Right lobe of liver (tissue), 6 donors: ENCODE measurements at places on chromosomes 12 and 14. TPM values are rescaled to one million over a fixed set of nuclear protein-coding genes. Genes with fewer than 3 reads are reported as not detected.

GRCh38 chr14:26332966-26333365 lies 264.9 kb downstream of the NOVA1 start:
- no peak overlapping the region for H3K27ac ChIP-seq
- no peaks in the 10 kb centered on the region for H3K27me3 ChIP-seq
- no peaks in the 10 kb centered on the region for H3K36me3 ChIP-seq
- H3K4me3 ChIP-seq, result no peak overlapping the region
- H3K4me1 ChIP-seq, result no peaks in the 10 kb centered on the region

GRCh38 chr12:111316671-111317070 lies 52.2 kb downstream of the PHETA1 start:
- no peak for DNase-seq
- no peak overlapping the region for H3K4me3 ChIP-seq
- peaks cover 9% of the 10 kb centered on the region for H3K36me3 ChIP-seq
- H3K4me1 ChIP-seq, result no peaks in the 10 kb centered on the region
- H3K27ac ChIP-seq, result no peak overlapping the region

DNA sequence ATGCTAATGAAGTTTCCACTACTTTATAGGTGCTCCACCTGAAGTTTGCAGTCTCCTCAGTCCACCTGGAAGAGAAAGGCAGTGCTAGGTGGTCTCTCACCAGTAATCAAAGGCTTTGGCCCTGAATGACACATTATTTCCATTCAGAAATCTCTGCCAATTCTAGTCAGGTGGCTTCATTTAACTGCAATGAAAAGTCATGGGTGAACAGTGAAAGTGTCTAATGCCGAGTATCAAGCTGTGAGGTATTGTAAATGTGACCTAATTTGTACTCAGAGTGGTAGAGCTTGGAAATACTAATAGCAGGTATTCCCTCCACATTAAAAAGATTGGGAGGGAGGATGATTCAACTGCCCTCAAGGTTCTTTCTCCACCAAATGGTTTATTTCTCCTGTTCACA lies 220.9 kb upstream of the LRFN5 start:
- H3K36me3 ChIP-seq, result no peaks in the 10 kb centered on the region
- H3K4me1 ChIP-seq, result no peaks in the 10 kb centered on the region
- no peak overlapping the region for H3K4me3 ChIP-seq

PCK2 gene
- 615 TPM for total RNA-seq

- H3K36me3 ChIP-seq, result no peaks in the 10 kb centered on the region
- no peak for DNase-seq
- no peaks in the 10 kb centered on the region for H3K27me3 ChIP-seq
- H3K27ac ChIP-seq, result peak overlapping the region; percentile 56
- peak overlapping the region; percentile 51 for H3K4me3 ChIP-seq
Measured at GRCh38 chr12:3753544-3754284, 805 bp upstream of the CRACR2A start.

DNA sequence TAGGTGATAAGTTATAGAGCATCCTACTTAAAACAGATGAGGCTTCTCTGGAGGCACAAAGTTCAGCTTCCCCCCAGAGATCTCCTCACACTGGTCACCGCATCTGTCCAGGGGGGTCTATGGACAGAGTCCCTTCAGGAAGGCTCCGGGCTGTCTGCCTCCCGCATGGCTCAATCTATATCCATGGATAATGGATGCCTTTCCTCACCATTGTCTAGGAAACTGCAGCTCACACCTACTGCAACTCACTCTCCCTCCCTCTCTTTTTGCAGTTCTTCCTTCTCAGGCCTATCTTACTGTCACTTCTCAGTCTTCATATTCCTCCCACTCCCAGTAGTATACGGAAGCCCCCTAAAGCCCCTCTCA lies 100.6 kb upstream of the BCL2L14 start:
- no peak overlapping the region for H3K4me3 ChIP-seq
- no peaks in the 10 kb centered on the region for H3K4me1 ChIP-seq
- no peak for DNase-seq

GRCh38 chr12:12333407-12334366 lies 16.4 kb downstream of the MANSC1 start:
- DNase-seq, result no peak
- H3K4me1 ChIP-seq, result peaks cover 27% of the 10 kb centered on the region

CCDC38 gene
- 0.43 TPM for total RNA-seq

AMIGO2 gene
- total RNA-seq, result 2.0 TPM

- no peak for DNase-seq
- H3K27me3 ChIP-seq, result no peaks in the 10 kb centered on the region
- no peak overlapping the region for H3K4me3 ChIP-seq
Measured at GRCh38 chr12:50517421-50518048, 12.8 kb downstream of the DIP2B start.

DNA sequence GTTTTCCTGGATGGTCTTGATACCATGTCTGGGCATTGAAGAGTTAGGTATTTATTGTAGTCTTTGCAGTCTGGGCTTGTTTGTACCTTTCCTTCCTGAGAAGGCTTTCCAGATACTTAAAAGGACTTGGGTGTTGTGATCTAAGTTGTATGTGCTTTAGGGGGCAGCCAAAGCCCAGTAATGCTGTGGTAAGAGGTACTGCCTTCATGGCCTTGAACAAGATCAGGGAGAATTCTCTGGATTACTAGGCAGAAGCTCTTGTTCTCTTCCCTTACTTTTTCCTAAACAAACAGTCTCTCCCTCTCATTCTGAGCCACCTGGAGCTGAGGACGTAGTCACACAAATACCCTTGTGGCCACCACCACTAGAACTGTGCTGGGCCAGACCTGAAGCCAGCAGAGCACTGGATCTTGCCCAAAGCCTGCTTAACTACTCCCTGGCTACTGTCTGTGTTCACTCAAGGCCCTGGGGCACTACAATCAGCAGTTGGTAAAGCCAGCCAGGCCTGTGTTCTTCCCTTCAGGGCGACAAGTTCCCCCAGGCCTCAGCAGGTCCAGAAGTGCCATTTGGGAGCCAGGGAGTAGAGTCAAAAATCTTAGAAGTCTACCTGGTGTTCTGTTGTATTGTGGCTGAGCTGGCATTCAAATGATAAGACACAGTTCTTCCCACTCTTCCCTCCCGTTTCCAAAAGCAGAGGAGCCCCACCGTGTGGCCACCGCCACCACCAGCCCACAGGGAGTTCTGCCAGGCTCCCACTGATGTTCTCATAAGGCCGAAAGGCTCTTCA lies 11.4 kb downstream of the PRORP start:
- no peaks in the 10 kb centered on the region for H3K27me3 ChIP-seq
- no peak for DNase-seq
- no peak overlapping the region for H3K27ac ChIP-seq
- H3K36me3 ChIP-seq, result no peaks in the 10 kb centered on the region

DNA sequence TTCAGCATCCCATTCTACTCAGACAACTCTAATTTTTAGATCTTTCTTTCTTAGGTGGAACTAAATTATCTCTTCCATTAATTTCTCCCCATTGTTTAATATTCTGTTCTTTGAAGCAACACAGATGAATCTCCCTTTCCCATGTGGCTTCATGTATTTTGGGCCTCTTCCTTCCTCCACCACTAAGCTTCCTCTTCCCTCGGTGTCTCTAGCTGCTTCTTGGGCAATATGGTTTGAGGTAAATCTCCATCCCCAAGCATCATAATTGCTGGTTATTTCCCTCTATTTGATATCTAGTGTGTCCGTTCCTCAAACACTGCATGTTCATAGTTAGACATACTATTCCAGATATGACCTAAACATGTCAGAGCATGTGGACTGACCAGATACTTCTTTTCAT lies 119.2 kb downstream of the PELI2 start:
- no peak overlapping the region for H3K4me3 ChIP-seq
- H3K27me3 ChIP-seq, result no peaks in the 10 kb centered on the region

OR6C2 gene
- not detected for total RNA-seq

GPR132 gene
- total RNA-seq, result 0.74 TPM

- DNase-seq, result no peak
- no peak overlapping the region for H3K4me3 ChIP-seq
- H3K36me3 ChIP-seq, result no peaks in the 10 kb centered on the region
- H3K27me3 ChIP-seq, result no peaks in the 10 kb centered on the region
- H3K27ac ChIP-seq, result no peak overlapping the region
- no peaks in the 10 kb centered on the region for H3K4me1 ChIP-seq
Measured at GRCh38 chr12:53113136-53113705, 9.9 kb downstream of the SOAT2 start.

- DNase-seq, result no peak
- H3K4me1 ChIP-seq, result no peaks in the 10 kb centered on the region
- H3K36me3 ChIP-seq, result no peaks in the 10 kb centered on the region
- H3K4me3 ChIP-seq, result no peak overlapping the region
Measured at GRCh38 chr12:91194500-91194899, 11.9 kb upstream of the DCN start.

GPRC5D gene
- not detected for total RNA-seq

DNA sequence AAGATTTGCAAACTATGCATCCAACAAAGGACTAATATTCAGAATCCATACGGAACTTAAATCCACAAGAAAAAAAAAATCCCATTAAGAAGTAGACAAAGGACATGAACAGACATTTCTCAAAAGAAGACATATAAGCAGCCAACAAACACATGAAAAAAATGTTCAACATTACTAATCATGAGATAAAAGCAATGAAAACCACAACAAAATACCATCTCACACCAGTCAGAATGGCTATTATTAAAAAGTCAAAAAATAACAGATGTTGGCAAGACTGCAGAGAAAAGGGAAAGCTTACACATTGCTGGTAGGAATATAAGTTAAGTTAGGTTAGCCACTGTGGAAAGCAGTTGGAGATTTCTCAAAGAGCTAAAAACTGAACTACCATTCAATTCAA lies 16.2 kb downstream of the CDK17 start:
- H3K4me3 ChIP-seq, result no peak overlapping the region
- no peak for DNase-seq
- H3K36me3 ChIP-seq, result no peaks in the 10 kb centered on the region
- H3K27me3 ChIP-seq, result no peaks in the 10 kb centered on the region
- H3K27ac ChIP-seq, result no peak overlapping the region

DNA sequence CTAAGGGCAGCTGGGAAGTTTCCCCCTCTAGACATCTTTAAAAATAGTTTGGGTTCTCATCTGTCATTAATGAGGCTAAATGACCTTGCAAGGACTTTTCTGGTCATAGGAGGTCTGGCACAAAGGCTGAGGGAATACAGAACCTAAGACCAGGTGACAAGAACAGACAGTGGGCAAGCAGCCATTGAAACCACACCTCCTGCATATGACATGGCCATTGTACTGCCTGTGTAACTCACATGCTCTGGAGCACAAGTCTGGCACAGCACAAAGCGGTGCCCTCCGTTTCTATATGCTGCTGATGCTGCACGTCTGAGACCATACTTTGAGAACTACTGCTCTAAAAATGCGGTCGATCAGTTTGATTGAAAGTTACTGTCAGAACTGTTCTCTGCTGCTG lies 143.3 kb downstream of the APAF1 start:
- H3K4me1 ChIP-seq, result no peaks in the 10 kb centered on the region
- H3K27me3 ChIP-seq, result no peaks in the 10 kb centered on the region
- H3K27ac ChIP-seq, result no peak overlapping the region
- H3K4me3 ChIP-seq, result no peak overlapping the region
- no peaks in the 10 kb centered on the region for H3K36me3 ChIP-seq

DNA sequence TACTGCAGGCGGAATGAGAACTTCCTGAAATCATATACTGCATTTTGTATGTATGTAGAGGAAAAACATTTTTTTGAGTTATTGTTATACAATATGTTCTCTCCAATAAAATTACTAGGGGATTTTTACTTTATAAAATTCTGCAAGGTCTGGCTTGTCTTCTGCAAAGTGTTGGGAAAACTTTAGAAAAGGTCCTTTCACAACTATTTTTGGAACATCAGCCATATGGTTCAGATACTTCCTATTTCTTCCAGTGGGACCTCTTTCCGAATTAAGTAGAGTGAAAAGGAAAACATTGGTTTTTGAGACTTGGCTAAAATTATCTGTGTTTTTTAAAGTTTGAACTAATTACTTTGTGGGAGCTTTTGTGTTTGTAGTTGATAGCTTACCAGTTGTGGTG lies 52.7 kb downstream of the DAAM1 start:
- no peaks in the 10 kb centered on the region for H3K4me1 ChIP-seq
- H3K27ac ChIP-seq, result no peak overlapping the region
- DNase-seq, result no peak
- no peak overlapping the region for H3K4me3 ChIP-seq

DNA sequence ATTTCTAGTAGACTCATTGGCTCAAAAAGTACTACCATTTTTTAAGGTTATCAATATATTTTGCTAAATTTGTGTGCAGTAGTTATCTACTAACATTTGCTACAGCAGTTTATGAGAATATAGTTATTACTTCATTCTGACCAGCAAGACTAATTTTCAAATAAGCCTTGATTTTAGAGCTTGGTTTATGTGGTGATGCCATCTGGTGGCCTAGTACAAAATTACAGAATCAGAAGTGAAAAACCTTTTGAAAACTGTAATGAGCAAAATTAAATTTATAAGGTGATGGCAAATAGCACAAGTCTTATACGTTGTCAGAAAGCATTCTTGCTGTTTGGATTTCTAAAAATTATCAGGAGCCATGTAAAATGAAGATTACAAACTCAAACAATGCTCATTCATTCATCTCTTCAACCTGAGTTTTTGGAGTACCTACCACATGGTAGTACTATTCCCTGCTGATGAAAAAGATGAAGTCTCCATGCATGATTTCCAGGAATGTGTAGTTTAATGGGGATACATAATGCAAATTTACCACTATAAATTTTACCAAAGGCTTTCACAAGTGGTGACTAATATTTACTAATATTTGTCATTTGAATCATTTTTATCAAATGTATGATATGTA lies 51.0 kb downstream of the MAGOHB start:
- no peaks in the 10 kb centered on the region for H3K36me3 ChIP-seq
- no peaks in the 10 kb centered on the region for H3K4me1 ChIP-seq
- H3K27ac ChIP-seq, result no peak overlapping the region
- DNase-seq, result no peak
- H3K4me3 ChIP-seq, result no peak overlapping the region

- peaks cover 14% of the 10 kb centered on the region for H3K4me1 ChIP-seq
- H3K36me3 ChIP-seq, result no peaks in the 10 kb centered on the region
- H3K27ac ChIP-seq, result no peak overlapping the region
- no peak overlapping the region for H3K4me3 ChIP-seq
- DNase-seq, result no peak
- H3K27me3 ChIP-seq, result no peaks in the 10 kb centered on the region
Measured at GRCh38 chr14:56124327-56124726, 6.1 kb downstream of the PELI2 start.

GRCh38 chr14:75310295-75311111 lies 31.9 kb downstream of the FOS start:
- H3K4me3 ChIP-seq, result no peak overlapping the region
- H3K27ac ChIP-seq, result peak overlapping the region; percentile 41
- peak; percentile 42 for DNase-seq
- no peaks in the 10 kb centered on the region for H3K4me1 ChIP-seq

DNA sequence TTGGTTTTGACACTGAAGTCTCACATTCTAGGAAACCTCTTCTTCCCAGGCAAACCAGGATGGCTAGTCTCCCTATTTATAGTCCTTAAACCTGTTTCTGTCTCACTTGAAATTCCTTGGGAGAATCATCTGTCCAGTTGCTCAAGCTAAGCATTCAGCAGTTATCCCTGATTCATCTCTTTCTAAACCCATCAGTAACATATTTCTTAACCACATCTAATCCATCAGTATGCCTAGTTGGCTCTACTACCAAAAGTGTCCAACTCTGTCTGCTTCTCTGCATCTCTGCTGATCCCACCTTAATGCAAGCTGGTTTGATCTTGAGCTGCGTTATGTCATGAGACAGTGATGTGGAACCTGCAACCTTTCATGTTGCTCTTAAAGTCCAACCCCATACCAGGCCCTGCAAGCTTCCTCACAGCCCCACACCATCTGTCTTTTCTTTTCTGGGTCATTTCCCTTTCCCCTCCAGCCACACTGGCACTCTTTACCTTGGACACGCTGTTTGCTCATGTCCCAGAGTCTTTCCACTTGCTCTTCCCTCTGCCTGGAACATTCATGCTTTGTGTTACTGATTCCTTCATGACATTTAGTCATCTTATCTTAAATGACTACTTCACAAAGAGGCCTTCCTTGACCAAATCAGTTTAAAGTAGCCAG lies 380.8 kb upstream of the RGS6 start:
- H3K27me3 ChIP-seq, result no peaks in the 10 kb centered on the region
- no peak overlapping the region for H3K4me3 ChIP-seq
- no peak for DNase-seq
- H3K36me3 ChIP-seq, result no peaks in the 10 kb centered on the region
